ENCODE measurements at places on chromosomes 3 and 15.

GRCh38 chr15:68471541-68471940 lies 39.6 kb upstream of the ITGA11 start:
- no peak for DNase-seq

- no peak for DNase-seq
These were observed 51.6 kb upstream of the ACKR4 start for GRCh38 chr3:132545471-132545870.

DNA sequence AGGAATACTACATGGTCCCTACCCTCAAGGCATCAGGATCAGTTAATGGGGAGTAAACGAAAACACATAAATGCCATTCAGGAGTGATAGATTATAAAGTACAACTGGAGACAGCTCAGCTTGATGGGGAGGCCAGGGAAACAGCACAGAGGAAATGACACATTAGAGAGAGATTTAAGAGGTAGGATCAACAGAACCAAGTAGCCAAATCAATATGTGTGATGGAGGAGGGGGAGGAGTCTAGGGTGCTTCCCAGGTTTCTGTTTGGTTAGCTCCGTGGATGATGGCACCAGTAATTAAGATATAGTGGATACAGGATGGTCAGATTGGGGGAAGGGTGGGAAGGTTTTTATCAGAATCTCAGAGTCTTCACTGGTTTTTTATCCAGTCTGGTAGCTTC lies 229.5 kb upstream of the ROPN1 start:
- DNase-seq, result peak; percentile 72

DNA sequence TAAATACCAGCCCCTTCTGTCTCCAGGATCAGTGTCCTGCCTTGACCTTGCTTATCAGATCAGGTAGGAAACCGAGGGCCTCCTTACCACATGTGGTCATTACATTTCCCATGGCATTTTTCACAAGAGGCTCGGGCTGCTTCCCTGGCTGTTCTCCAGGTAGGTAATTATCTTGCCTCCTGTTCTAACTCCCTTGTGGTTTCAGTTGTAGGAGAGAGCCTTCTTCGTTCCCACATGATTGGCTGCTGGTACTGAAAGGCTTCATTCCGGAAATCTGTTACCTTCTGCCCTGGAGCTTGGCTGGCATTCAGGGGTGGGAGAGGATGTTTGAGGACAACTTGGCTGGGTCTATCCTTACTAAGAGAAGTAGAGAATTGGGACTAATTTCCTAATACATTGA lies 46.8 kb upstream of the RORA start:
- DNase-seq, result peak; percentile 45

DNA sequence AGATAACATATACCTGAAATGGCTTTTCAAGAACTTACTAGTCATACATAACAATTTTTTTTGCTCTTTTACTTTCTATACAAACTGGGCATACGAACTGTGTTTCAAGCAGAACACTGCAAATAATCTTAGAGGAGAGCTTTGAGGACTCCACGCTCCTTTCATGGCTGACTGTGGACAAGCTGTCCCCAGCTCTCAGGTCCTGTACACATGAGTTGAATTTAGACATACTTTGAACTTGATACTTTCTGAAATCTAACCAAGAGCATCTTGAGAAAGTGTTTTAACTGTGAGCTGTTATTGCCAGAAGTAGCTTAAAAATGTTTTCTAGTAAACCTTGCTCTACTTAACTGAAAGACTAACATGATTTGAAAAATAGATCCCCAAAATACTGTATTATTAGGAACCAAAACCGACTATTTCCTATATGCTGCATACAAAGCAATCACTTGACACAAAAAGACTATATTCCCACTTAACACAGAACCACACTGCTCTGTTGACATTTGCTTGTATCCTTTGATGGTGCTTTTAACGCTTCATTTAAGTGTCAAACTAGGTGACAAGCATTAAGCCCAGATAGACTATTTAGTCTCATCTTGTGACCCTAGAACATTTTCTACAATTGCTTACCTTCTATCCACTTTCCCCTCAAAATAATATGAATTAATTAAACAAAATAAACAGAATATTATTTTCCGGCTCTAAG lies 755.8 kb downstream of the ROBO1 start:
- DNase-seq, result peak; percentile 19

- DNase-seq, result no peak
These were observed 250.3 kb downstream of the ULK4 start for GRCh38 chr3:41711651-41712050.

DNA sequence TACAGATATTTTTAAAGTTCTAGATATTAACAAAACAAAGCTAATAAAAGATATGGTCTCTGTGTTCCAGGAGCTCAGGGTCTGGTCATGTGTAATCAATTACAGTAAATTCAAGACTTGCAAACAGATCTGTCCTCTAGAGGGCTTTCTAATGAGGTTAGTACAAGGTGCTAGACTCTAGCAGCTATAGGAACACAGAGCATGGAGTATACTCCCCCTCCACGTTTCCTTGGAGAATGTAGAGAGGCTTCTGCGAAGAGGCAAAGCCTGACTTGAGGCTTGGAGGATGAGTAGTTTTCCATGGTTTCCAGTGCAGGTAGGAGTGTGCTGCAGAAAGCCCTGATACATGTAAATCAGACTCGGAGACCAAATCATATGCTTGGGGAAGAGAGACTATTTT lies 32.7 kb upstream of the DLG1 start:
- DNase-seq, result no peak

DNA sequence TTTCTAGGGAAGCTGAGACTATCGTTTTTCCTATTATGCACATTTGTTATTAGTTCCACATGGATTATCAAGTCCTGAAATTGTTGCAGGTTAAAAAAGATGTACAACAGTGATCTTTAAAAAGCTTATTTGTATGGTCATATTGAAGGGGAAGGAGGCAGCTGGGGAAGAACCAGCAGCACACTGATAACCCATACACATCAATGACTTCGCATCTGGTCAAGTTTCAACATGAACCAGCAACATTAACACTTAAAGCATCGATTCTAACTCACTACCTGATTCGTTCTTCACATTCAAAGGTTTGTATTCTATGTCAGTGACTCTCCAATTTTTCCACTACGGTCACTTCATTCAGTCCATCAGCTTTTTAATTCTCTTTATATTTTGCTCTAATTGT lies 56.4 kb downstream of the NCEH1 start:
- no peak for DNase-seq

GRCh38 chr15:92077353-92078085 lies 224.0 kb downstream of the SLCO3A1 start:
- DNase-seq, result peak; percentile 36

DNA sequence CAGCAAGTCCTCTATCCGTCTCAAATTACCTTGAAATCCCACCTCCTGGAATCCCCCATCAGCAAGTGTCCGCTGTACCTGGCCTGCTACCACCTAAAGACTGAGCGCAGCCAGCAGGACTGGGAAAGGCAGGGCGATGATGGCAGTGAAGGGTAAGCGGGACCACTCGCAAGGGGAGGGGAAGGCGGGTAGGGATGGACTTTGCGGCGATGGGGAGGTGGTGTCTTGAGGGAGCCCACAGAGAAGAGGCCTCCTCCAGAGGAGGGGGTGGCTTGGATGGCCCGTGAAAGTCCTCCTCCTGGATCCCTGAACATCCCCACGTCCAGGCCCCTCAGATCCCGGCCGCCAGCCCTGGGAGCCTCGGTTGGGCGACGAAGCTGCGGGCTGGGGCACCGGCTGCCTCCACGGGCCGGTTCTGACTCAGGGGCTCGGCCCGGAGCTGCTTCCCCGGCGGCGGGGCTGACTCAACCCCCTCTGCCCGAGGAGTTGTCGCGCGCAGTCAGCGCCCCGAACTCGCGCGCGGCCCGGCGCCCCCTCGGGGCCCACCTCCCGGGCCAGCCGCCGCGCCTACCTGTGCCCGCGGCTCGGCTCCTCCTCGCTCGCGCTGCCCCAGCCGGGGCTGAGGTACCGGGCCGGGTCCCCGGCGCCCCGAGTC lies 512 bp downstream of the LARP6 start:
- DNase-seq, result peak; percentile 35

GRCh38 chr15:35437157-35437556 lies 108.8 kb downstream of the DPH6 start:
- DNase-seq, result no peak

- DNase-seq, result no peak
These were observed 36.4 kb upstream of the PTPRG start for GRCh38 chr3:61524933-61525332.

GRCh38 chr3:15375461-15376000 lies 43.1 kb upstream of the SH3BP5 start:
- no peak for DNase-seq
